Mesendoderm (in vitro differentiated cells): ENCODE measurements at places on chromosomes 12 and 14.

GRCh38 chr12:12960639-12961209, 8.8 kb upstream of the GPRC5D start:
- peak; percentile 67 for DNase-seq

GRCh38 chr12:111238075-111238734, 130.7 kb downstream of the PHETA1 start:
- no peak for DNase-seq

- DNase-seq, result no peak
Measured at GRCh38 chr14:82490397-82490796, 956.7 kb upstream of the SEL1L start.

DNA sequence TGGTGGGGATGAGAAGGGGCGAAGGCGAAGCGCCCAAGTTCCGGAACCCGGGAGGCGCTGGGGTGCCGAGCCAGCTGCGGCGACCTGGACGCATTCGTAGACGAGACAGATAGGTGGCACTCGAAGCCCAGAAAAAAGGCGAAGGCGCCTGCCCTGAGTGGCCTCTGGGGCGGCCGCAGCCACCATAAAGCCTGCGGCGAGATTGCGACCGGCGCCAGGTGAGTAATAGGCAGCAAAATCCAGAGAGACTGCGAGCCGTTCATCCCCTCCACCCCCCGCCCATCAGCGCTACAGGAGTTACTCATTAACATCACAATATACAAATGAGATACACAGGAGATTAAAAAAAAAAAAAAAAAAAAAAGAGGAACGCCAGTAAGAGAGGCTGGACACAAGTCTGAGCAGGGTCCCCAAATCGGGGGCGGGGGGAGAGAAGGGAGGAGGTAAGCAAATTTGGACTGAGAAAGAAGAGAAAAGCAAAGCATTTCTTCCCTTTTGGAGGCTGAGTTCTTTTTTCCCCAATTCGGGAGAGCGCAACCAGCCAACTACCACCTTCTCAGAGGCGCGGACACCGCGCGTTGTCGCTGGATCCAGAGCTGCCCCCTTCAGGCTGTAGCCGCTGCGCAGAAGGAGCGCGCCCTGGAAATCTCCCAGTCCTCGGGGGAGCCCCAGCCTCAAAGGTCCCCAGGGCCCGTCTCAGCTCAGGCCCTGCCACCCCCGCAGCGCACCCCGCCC, 15.7 kb downstream of the TBX3 start:
- peak; percentile 97 for DNase-seq

- DNase-seq, result no peak
Measured at GRCh38 chr12:105469701-105470100, 139.2 kb downstream of the C12orf75 start.

DNA sequence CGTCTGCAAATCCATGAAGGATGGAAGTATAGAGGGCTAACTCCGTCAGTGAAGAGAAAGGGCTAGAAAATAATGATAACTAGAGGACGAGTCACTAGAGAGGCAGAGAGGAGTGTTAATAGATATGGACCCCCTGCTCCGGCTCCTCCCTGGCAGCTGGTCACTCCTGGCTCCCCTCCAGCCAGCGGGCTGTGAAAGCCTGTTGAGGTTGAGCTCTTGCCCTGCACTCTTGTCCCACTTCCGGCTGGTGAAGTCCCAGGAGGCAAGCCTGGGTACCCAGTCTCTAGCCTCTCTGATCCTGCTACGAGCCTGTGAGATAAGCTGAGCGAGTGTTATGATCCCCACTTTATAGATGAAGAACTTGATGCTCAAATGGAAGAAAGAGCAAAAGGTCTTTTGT, 90.3 kb downstream of the RFX4 start:
- no peak for DNase-seq

- no peak for DNase-seq
Measured at GRCh38 chr14:86604561-86604960, 1074.6 kb downstream of the FLRT2 start.

DNA sequence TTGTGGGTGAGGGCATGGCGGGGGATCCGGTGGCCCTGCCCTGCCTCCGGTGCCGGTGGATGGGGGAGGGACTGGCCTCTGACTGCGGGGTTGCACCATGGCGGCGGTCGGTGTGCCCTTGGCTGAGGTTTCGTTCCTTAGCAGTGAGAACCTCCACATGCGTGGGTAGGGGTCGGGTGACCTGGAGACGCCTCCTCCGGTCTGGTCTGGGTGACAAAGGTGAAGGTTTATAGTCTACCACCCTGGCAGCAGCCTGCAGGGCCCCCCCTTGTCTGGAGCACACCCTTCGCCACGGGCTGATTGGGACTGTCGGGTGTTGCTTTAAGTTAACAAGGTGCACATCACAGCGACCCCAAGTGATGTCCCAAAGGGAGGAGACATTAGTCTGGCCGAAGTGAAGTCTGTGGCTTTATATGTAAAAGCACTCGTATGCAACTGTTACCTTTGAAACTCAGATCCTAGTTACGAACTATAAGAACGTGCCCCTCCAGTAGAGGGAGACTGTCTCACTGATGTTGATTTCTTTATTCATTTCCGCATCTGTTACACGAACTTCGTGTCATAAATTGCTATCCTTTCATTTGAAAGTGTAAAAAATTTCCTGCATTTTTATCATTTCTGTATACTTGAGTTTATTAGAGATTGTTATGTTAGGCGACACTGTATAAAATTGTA, 74.4 kb downstream of the WDR20 start:
- no peak for DNase-seq

DNA sequence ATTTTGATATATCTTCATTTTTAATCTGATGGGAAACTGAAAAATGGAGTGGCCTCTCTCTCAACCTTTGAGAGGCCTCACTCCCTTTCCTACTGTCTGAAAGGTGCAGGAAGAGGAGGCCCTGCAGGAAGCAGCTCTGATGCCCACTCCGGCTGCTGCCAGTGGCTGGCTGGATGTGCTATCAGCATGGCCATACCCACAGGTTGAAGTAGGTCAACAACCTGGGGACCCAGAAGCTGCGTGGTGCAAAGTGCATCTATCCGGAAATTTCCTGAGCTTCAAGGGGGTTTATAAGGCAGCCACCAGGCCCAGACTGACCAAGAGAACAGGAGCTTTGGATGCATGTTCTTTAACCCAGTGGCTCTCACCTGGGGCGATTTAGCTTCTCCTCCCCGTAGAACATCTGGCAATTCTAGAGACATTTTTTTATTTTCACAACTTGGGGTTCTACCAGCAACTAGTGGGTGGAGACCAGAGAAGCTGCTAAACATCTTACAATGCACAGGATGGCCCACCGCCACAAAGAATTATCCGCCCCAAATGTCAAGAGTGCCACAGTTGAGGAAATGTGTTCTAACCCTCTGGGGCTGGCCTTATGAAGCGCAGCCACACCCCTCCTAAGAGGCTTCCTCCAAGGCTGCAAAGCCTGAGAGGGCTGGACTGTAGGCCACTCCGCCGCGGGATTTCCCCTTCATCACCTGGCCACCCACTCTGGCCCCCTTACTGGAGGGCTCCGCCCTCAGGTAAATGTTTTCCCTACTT, 8.2 kb upstream of the BATF start:
- no peak for DNase-seq

DNA sequence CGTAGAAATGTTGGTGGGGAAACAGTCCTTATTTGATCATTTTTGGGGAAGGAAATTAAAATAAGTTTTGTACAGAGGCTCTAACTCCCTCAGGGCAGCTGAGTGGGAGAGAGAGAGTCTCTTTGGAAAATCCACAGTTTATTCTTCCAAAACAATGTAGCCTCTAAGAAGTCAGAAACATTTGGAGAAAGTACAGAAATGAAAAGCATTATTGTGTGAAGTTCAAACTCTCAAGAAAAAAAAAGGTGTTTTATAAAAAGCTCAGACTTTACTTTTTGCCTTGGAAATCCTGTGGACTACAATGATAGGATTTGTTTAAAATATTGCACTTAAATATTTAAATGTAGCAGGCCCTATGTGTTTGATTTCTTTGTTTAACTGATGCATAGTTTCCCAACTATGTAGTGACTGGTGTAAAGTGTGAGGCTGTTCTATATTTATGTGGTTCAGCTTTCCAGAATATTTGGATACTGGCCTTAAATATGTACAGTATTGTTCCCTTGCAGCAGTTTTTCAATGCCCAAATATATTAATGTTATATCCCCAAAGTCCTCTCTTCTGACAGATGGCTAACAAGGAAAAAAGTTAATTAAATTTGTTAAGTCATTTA, 82.0 kb upstream of the OTOGL start:
- DNase-seq, result no peak

GRCh38 chr14:90656973-90657372, 159.3 kb downstream of the TTC7B start:
- DNase-seq, result no peak

DNA sequence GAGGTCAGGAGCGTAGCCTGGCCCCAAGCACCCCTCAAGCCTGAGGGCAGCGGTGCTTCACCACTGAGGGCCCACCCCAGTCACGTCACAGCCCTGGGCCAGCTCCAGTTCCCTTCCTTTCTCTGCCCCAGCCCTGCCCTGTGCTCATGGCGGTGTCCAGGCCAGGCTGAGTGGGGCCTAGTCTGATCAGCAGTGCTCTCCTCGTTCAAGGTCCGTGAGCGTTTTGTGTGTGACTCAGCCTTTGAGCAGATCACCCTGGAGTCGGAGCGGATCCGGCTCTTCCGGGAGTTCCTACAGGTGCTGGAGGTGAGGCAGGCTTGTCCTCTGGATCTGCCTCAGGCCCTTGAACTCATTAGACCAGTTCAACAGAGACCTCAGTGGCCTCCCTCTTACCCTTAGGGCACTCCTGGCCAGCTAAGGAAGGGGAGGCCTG, 19.0 kb downstream of the PRPF40B start:
- DNase-seq, result no peak

DNA sequence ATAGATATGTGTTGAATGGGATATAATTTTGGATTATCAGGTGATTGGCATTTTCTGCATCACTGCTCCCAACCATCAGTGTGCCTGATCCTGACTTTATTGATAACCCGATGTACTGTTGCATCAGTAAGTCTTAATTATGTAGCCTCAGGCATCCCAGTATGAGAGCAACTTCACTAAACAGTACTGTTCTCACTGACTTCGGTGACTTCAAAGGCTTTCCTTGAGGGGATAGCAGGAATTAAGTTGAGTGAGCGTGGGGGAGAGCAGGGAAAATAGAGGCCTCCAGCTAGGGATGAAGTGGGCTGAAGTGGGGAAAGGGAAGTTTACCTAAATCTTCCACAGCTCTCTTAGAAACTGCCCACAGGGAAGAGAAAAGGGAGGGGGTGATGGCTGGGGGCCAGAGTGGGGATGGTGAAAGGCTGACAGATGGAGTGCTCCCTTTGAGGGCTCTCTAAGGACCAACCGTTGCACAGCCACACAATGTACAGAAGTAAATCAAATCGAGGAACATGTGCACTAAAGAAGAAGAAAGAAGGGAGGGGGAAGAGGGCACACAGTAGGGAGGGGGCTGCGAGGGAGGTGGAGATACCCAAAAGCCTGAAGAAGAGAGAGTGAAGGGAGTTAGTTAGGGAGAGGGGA, 10.7 kb upstream of the NEUROD4 start:
- DNase-seq, result no peak

DNA sequence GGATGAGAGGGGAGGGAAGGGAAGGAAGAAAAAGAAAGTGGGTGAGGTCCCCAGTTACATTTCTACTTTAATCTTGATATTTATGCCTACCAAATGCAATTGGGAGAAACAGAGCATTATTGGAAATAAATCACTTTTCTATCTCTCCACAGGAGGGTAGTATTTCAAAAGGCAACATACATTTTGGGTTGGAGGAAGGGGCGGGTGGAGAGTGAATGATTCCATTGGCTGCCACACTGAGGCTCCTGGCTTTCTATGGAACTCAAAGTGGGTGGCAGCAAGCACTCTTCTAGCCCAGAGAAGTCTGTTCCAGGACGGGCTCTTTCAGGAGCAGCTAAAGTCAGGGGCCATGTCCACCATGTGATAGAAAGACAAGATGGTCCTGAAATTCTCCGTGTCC, 441.3 kb downstream of the DAD1 start:
- no peak for DNase-seq

DNA sequence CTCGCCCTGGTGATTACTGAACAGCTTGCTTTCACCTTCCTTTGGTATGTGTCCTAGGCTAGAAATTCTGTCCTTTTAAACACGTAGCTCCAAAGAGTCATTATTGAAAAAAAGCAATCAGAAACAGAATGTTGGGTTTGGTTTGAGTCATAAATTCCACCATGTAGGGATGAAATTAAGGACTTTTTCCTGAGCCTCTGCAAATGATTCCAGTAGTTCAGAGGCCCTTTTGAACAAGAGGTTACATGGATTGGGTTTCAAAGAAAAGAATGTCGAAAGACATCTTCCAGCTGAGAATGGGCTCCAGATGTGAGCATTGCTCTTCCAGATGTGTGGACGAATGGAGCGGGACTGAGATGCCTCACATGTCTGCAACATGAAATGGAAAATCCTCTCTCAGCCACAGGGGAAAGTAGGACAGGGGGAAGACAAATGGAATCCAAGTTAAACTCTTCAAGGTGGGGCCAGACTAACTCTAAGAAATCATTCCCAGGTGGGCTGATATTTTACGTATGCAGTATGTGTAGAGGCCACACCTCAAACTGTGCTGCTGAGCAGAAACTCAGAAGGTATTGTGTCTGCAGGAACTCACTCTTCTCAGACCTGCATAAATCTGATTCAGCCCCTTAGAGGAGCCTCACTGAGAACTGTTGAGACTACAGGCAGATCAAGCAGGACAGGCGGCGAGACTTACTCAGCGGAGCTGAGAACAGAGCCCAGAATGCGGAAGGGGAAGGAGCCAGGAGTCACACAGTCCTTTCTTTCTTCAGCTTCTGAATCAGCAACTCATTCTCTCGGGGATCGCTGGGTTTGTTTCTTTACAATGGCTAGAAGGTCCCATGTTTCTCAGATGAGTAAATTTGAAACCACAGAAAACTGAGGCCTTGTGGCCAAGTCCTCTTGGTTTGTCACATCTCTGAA, 23.3 kb upstream of the EMP1 start:
- peak; percentile 65 for DNase-seq

DNA sequence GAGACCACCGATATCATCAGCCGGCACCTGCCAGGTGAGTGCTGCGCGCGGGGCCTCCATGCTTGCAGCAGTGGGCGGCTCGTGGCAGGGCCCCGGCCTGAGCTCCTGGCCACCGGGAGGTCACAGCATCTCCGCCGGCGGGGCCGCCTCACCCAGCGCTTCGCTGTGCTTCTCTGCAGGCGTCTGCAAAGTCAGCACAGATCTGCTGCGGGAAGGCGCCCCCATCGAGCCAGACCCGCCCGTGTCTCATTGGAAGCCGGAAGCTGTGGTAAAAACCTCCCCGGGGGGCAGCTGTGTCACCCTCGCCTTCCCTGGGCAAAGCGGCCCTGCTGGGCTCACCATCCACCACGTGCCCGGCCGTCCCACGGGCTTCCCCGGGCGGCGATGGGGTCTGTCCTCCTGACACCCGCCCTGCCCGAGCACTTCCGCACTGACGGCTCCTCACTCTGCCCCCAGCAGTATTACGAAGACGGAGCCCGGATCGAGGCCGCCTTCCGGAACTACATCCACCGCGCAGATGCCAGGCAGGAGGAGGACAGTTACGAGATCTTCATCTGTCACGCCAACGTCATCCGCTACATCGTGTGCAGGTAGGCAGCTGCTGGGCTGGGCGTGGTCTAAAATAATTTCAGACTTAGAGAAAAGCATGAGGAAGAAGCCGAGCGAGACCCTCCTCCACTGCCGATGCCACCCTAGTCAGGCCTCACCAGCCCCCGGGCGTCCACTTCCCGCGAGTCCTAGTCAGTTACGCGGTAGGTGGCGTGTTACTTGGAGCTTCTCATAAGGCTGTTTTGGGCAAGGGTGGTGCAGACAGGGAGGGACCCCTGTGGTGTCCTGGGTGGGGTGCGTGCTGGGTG, 7.1 kb downstream of the PGAM5 start:
- peak; percentile 29 for DNase-seq
